ENCODE measurements at places on chromosomes 3 and 15.

DNA sequence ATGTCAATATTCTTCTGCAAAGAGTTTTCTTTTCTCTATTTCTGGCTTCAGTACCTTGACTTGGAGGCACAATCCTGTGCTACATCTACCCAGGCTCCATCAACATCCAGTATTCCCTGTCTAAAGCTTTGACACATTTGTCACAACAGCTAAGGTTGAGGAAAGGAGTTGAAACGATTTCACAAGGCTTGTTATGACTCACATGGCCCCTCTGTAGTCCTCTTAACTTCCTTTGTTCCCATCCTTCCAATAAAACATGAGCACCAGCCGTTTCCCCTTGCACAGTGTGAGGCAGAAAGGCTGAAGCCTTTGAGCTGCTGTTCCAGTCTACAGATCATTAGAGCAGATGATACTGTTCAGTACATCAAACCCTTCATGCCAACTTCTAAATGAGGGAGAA lies 163.0 kb upstream of the TMCO5A start:
- DNase-seq = no peak

- no peak for DNase-seq
Measured at GRCh38 chr3:186121968-186122367, 13.1 kb upstream of the ETV5 start.

DNA sequence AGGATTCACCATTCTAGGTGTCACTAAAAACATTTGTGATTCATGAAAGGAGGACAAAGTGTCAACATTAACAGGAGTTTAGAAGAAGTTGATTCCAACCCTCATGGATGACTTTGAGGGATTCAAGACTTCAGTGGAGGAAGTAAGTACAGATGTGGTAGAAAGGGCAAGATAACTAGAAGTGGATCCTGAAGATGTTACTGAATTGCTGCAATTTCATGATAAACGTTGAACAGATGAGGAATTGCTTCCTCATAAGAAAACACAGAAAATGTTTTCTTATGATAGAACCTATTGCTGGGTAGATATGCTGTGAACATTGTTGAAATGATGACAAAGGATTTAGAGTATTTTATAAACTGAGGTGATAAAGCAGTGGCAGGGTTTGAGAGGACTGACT lies 23.5 kb upstream of the ATP2C1 start:
- DNase-seq = no peak

- DNase-seq = no peak
Measured at GRCh38 chr15:68317281-68318007, 39.9 kb downstream of the FEM1B start.

- DNase-seq = no peak
Measured at GRCh38 chr3:50612234-50612882, 784 bp upstream of the CISH start.

- no peak for DNase-seq
Measured at GRCh38 chr15:93190238-93190637, 101.2 kb upstream of the RGMA start.

DNA sequence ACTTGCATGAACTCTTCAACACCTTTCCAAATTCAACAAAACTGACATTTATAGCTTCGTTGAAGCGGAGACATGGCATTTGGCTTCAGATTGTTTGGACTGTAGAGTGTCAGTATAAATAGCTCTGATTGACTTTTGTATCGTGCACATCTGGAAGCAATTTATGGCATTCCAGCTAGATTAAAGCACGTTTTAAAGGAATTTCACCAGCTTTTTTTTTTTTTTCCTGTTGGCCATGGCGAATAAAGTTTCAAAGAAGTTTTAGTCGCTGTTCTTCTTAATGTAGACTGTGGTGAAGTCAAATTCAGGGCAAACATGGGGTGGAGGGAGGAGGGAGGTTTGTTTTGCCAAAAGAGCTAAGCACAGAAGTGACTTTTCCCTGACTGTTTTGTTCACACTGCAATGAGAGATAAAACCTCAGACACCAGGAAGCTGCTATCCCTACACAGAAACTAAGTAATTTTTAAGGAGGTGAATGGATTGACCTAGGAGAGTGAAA lies 391.0 kb upstream of the RARB start:
- DNase-seq = no peak

DNA sequence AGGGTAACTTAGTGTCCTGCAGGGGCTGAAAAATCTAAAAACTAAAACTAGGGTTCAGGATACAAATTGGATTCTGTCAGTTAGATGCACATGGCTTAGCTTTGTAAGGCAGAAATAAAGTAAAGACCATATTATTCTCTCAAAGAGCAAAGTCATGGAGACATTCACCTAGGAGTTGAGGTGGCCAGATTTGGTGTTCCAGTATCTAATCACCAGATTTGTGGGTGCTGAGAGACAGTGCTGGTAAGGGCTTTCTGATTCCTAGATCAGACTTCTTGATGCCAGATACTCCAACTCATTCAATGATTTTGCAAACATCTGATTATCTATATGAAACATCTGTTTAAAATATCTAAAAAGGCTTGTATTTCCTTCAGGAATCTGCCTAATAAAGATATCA lies 28.3 kb upstream of the TBC1D5 start:
- no peak for DNase-seq

DNA sequence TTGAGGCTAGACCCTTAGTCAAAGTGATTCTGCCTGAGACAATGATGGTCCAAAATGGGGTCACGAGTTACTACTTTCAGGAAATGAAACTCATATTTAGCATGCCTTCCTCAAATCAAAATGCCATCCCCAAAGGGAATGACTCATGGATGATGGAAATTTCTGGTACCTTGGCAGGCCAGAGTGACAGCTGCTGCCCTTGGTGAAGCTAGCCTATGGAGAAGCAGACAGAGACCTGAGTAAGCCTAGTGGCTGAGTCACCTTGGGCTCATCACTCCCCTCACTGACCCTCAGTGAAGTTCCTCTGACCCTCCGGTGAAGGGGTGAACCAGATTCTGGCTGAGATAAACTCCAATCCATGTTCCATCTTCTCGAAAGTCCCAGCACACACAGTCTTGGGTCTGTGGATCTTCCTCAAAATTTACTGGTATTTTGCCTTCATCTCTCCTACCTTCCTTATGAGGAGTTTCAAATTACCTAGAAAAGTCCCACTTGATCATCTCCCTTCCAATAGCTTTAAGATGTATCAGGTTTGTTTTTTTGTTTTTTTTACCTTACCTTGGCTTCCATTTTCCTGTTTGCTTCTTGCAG lies 54.5 kb upstream of the ABHD17C start:
- DNase-seq = no peak

- DNase-seq = no peak
Measured at GRCh38 chr3:102614585-102614984, 179.8 kb downstream of the ZPLD1 start.

DNA sequence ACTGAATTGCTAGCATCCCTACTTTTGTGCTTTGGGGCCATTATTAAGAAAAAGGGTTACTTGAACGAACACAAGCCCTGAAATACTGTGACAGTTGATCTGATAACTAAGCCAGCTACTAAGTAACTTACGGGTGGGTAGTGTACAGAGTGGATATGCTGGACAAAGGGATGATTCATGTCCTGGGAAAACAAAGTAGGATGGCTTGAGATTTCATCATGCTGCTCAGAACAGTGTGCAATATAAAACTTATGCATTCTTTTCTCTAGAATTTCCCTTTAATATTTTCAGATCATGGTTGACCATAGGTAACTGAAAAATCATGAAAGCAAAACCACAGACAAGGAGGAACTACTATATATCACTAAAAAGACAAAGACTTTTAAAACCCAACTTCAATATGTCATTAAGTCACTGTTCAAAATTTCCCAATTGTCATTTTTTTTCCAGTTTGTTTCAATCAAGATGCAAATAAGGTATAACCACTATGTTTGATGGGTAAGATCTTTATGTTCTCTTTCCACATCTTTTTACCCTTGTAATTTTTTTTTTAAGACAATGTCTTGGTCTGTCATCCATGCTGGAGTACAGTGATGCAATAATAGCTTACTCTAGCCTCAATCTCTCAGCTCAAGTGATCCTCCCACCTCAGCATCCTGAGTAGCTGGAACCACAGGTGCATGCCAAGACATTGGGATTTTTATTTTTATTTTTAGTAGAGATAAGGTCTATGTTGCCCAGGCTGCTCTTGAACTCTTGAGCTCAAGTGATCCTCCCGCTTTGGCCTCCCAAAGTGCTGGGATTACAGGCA lies 67.7 kb downstream of the IFT80 start:
- DNase-seq = no peak

DNA sequence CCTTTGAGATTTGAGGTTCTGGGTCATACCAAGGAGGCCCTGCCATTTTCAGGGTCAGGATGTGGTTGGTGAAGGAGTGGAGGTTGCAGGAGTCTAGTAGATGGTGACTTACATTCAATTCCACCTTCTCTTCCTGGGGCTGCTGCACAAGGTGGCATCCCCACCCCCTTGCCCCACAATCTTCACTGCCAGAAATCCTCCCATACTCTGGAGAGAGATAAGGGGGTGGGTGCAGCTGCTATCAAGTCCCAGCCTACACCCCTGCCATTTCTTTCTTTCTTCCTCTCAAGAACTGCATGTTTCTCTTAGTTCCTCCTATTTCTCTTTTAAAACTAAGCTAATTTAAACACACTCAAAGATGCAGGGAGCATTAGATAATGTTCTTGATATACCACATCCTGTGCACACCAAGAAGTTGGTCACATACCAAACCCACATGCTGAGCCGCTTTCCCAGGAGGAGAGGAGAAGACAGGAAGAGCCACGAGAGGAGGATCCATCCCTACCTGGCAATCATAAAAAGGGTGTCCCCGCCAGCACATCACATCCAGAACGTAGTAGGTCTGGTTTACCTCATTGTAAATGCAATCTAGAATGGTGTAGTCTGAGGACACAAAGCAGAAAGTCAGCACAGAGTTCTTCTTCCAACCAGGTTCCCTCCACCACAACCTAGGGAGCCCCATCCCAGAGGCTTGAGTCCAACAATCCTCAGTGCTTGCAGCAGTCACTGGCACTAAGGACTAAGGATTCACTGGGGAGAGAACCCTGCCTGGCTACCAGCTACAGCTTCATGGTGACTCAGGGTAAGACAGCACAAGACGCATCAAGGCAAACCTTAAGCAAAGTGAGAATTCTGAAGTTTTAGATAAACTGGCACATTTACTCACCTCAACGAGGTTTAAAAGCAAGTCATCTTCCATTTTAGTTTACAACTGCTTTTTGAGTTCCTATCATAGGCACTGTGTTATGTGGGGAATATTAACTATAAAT lies 18.5 kb downstream of the SNUPN start:
- no peak for DNase-seq

DNA sequence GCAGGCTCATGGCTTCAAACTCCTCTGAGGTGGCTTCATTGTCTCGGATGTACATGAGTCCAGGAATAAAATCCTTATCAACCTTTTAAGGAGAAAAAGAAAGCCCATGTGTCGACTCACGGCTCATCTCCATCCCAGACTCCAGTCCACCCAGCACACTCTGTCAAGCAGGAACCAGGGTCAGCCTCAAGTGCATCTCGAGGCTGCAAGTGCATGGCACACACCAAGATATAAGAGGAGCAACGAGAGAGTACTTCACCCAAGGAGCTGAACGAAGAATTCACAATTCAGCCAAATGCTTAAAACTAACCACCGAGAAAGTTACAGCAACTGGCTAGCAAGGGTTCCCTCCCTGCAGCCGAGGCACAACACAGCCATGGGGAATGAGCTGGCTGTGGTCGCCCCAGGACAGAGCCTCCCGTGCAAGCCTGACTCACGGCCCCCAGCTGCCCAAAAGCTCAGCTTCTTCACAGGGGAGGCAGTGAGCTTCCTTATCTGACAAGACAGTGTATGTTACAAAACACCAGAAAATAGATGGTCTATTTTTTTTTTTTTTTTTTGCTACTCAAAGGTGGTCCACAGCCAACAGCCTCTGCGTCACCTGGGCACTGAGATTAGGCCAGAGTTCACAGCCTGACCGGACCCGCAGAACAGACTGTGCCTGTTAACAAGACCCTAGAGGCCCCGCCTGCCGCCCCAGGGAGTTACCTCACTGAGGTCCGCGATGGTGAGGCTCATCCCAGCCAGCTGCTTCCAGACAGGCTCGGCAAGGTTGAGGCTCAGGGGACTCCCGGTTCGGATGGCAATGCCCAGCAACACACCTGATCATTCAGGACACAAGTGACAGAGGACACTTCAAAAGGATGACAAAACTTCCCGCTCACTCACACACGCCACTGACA lies 15.9 kb upstream of the OCA2 start:
- no peak for DNase-seq

DNA sequence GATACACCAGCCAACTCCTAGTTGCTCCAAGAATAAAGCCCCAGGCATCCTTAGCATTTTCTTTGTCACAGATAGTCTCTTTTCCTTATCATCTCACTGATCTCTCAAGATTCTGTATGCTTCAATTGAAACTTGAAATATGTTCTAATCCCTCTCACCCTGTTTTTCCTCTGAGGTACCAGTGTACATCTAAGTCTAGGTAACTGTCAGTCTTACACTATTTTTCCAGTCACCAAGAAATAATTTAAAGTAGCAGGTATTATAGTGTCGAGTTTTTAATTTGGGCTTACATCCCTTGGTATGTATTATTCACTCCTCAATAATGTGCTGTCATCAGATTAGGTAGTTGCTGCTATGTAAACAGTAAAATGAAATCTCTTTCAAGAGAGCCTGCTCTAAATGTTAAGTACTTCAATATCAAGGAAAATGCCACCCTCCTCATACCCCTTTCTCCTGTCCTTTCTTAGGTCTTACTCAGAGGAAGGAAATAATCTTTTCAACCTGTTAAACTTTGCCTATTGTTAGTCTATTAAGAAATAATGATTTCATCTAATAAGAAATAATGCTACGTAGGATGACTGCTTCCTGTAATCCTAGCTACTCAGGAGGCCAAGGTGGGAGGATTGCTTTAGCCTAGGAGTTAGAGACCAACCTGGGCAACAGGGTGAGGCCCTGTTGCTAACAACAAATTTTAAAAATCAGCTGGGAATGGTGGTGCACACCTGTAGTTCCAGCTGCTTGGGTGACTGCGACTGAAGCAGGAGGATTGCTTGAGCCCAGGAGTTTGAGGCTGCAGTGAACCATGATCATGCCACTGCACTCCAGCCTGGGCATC lies 39.8 kb downstream of the TSC22D2 start:
- no peak for DNase-seq

GRCh38 chr3:79032686-79033318 lies 735.0 kb downstream of the ROBO1 start:
- DNase-seq = no peak

DNA sequence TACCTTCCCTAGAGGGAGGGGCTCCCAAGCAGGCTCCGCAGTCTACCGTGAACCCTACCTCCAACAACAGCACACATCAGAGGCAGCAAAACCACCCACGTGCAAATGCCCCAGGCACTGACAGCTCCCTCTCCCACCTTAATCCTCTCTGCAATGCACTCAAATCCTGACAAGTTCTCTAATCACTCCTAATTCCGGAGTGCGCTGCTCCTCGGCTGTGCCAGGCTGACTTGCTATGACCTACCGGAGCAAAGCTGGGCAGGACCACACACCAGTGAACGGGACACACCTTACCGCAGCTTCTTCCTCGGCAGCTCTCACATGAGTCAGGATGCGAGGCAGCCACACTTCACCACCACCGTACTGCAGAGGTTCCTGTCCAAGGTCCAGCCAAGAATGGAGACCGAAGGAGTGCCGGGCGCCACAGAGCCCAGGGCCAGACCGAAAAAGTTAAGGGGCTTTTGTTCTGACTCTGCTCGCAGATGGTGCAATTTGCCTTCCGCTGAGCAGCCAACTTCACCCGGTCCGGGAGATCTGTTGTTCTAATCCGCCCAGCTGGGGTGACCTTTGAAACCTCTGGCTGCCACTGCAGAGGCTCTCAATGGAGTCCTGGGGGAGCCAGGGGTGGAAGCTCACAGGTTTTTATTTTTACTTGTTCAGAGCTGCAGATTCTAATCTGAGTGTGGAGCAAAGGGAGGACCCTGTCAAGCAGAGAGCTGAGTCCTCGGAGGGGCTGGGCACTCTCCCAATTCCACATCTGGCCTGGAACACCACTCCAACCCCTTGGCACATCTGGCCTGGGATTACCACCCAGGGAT lies 84.4 kb downstream of the MYLK start:
- DNase-seq = no peak
